Hindlimb muscle (tissue), 1 donor: ENCODE measurements at places on chromosomes 16 and 17.
A peak's percentile ranks its signal among the peaks of the same experiment; 100 is the strongest.

DNA sequence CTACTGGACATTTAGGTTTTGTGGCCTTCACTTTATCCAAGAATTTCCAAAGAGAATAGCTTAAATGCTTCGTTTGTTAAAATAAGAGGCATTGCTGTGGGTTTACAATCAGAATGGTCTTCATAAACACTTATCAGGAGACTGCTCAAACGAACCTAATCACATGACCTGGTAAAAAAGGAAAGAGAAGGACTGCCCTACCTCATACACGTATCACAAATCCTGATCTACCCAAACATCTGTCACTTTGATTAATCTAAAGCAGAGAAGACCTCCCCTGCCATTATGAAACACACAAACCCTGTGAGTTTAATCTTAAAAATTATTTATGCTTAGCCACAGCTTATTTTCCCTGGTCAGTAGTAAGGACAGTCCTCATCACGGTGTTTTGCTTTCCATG lies 76.6 kb downstream of the PARN start:
- DNase-seq, result no peak

- no peak for DNase-seq
Observed at GRCh38 chr16:85449191-85449884, 163.8 kb upstream of the GSE1 start.

GRCh38 chr17:7606280-7606679 lies 8.4 kb downstream of the FXR2 start:
- DNase-seq, result no peak

- DNase-seq, result no peak
Observed at GRCh38 chr17:75906143-75906884, 1.6 kb upstream of the MRPL38 start.

- no peak for DNase-seq
Observed at GRCh38 chr17:78358538-78359320, 1.1 kb downstream of the SOCS3 start.

GRCh38 chr17:37717627-37718323 lies 27.1 kb downstream of the HNF1B start:
- no peak for DNase-seq

- peak; percentile 75 for DNase-seq
Observed at GRCh38 chr17:21452377-21453143, 76.4 kb downstream of the KCNJ12 start.

DNA sequence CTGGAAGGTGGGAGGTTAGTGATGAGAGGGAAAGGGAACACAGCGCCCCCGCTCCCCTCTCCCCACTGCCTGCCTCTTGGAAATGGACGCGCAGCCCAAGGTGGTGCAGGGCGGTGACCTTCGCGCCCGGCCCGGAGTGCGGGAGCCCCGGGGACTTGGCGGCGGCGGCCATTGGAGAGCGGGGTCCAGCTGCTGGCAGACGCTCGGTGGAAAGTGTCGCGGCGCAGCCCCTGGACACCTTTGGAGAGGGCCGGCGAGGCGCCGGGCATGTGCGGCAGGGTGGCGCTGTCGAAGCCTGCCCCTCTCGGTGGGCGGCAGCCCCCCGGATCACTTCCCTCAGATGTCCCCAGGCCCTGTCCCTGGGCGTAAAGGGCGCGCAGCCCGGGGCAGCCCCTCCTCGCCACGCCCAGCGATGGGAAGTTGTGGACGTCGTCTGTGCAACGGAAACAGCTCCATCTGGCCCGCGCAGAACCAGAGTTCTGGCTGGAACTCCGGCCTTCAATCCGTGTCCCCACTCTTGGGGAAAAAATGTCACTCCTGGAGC lies 16.7 kb downstream of the SALL1 start:
- DNase-seq, result no peak

DNA sequence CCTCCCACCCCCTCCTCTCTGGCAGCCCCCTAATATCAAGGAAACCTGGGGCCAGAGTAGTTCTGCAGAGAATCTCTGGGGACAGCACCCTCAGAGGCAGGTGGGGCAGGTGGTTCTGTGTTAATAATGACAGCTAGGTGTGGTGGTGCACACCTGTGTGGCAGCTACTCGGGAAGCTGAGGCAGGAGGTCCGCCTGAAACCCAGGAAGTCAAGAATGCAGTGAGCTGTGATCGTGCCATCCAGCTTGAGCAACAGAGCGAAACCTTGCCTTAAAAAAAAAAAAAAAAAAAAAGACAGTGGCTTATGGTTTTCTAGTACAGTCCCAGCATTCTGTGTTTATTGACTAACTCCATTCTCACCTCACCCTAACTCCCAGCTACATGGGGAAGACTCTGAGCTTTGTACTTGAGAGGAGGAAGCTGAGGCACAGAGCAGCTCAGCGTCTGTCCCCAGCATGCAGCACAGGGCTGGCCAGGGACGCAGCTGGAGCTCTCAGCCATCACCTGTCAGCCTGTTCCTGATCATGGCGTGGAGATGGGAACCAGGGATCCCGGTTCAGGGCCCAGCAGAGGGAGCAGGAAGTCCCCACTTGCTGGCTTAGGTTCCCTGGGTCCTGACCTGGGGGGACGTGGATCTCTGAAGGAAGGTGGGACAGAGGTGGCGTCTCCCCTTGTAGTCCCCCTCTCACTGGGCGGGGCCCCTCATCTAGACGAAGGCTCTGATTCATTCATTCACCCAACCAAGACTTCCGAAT lies 6.1 kb downstream of the DBNDD1 start:
- no peak for DNase-seq

DNA sequence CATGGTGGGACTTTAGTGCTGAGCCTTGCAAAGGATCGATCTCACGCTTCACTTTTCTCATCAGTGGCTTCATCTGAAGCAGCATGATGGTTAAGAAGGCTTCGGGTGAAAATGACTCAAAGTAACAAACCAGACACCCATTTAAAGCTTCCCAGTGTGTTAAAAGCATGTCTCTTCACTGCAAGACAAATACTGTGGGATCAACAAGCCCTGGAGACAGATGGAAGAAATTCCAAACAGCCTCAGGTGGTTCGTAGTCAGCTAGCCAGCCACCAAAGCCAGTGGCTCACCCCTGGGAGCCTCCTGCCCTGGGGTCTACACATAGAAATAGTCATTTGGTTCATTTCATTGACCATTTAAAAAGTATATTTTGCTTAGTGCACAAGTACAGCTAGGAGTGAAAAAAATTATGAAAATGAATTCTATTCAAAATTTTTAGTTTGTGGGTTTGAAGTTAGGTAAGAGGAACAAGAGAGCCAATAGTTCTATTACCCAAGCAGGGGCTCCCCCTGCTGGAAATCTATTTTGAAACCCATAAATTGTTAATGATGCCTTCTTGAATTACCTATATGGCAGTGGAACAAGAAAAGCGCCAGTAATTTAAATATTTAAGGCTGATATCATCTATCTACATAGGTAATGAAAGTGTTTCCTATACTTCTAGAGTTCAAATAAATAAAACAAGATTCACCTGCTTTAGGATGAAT lies 51.6 kb downstream of the PMP22 start:
- DNase-seq, result no peak

DNA sequence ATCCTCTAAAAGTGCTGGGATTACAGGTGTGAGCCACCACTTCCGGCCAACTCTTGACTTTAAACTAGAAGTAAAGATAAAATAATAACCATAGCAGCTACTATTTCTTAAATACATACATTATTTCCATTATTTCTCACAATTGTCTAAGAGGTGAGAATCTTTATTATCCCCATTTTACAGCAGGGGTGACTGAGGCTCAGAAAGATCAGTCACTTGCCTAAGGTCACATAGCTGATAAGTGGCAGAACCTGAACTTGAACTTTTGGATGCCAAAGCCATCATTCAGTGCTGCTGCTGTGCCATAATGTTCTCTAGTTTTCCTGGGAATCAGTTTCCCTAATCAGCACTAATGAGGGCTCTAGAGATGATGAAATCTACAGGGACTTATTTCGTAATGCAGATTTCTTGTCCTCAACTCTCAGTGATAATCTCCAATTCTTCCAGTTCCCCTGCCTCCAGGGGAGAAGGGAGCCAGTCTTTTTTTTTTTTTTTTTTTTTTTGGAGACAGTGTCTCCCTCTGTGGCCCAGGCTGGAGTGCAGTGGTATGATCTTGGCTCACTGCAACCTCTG lies 25.2 kb upstream of the GPRC5B start:
- no peak for DNase-seq

DNA sequence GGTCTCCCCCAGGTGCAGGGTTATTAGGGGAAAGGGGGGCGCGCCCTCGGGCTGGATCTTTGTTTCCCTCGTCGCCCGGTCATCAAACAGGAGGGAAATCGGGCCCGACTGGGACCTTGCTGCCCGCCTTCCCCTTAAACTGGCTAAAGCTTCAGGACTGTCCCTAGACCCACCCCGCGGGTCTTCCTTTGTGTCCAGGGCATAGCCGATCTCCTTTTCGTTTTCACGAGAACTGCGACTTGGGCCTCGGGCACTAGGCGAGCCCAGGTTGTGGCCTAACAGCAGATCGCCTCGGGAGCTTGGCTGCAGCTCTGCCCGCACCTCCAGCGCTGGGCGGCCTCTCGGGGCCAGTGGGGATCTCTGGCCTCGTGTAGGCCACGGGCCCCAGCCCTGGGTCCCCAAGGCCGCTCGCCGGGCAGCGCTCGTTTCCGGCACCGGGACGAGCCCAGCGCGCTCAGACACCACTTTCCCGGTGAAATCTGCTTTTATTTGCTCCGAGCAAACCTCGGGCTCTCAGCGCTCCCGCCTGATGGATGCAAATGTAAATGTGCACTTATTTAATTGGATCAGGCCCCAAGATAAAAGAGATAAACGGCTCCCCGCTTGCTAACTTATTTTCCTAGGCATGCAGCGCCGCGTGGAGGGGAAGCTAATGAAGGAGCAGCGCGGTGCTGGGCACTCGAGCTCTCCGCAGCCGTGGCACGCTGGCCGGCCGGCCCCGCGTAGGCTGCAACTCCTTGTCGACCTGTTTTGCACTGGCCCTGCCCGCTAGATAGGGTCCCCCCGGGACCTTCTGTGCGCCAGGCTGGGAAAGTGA lies 7.8 kb downstream of the IRX5 start:
- peak; percentile 34 for DNase-seq

- DNase-seq, result peak; percentile 69
Observed at GRCh38 chr17:18158022-18158600, 25.5 kb upstream of the ALKBH5 start.

DNA sequence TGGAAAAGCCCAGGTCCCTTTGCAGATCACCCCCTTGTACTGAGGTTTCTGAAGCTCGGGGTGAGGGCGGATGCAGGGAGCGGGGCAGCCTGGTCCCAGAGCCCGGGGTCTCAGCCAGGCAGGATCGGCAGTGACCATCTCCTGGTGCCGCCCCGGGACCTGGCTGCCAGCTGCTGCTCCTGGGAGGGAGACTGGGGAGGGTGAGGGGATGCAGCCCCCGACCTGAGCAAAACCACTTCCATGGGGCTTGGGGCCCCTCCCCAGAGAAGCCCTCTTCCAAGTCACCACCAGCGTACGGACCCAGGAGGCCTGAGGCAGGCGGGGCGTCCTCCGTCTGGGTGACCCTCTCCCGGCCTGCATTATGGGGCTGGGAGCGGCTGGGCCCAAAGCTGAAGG lies 14.8 kb downstream of the CD7 start:
- no peak for DNase-seq

GRCh38 chr17:78184351-78184750 lies 2.5 kb downstream of the TK1 start:
- DNase-seq, result no peak

GRCh38 chr17:44037471-44037870 lies 22.7 kb upstream of the TMEM101 start:
- DNase-seq, result no peak

- DNase-seq, result peak; percentile 32
Observed at GRCh38 chr16:74700438-74701225, at the start of gene MLKL. MLKL (minus strand) TSS chr16:74700862; CDS start chr16:74695757, 5,105 bp downstream.
